ENCODE measurements at places on chromosomes 5 and 9. TPM values are rescaled to one million over a fixed set of nuclear protein-coding genes. Genes with fewer than 3 reads are reported as not detected.

Gene SLC34A1
- 0.06 TPM for polyA plus RNA-seq

- DNase-seq: no peak
Observed at GRCh38 chr5:155098433-155098832, 84.9 kb downstream of the KIF4B start.

DNA sequence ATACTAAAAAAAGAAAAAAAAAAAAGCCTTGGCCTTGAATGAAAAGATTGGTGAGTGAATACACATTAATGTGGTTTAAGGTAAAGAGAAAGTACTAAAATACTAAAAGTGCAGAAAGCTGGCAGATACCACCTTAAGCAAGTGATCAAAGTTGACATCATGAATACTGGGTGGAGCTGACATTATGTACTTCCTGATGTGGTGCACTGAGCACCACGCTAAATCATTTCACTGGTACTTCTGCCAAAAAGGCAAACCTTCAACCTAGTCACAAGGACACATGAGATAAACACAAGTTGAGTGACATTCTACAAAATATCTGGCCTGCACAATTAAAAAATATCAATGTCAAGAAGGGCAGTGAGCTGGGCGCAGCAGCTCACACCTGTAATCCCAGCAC is 33.8 kb upstream of the PANK3 start:
- no peak for DNase-seq

- no peak for DNase-seq
Observed at GRCh38 chr5:82259172-82259800, 18.9 kb downstream of the RPS23 start.

DNA sequence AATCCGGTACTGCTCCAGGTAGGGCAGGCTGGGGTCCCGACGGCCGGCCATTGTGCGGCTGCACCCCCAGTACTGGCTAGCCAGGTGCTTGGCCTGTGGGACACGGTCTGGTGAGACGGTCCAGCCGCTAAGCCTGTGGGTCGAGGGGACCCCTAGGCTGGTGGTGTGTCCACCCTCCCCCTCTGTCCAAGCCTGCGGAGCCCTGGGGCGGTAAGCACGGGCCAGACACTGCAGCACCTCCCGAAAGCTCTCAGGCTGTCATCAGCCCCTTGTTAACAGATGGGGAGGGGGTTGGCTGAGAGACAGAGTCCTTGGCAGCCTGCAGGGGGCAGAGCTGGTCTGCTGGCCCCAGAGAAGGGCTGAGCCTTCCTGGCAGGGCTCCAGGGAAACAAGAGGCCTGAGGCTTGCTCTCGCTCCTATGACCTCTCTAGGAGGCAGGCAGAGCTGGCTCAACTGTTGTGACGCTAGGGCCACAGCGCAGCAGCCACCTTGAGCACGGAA is 11.8 kb upstream of the MRNIP start:
- no peak for DNase-seq

GRCh38 chr9:127123064-127123890 is 842 bp upstream of the ANGPTL2 start:
- DNase-seq: no peak
